GM06990 (cell line): ENCODE measurements at places on chromosomes 7 and 10.

DNA sequence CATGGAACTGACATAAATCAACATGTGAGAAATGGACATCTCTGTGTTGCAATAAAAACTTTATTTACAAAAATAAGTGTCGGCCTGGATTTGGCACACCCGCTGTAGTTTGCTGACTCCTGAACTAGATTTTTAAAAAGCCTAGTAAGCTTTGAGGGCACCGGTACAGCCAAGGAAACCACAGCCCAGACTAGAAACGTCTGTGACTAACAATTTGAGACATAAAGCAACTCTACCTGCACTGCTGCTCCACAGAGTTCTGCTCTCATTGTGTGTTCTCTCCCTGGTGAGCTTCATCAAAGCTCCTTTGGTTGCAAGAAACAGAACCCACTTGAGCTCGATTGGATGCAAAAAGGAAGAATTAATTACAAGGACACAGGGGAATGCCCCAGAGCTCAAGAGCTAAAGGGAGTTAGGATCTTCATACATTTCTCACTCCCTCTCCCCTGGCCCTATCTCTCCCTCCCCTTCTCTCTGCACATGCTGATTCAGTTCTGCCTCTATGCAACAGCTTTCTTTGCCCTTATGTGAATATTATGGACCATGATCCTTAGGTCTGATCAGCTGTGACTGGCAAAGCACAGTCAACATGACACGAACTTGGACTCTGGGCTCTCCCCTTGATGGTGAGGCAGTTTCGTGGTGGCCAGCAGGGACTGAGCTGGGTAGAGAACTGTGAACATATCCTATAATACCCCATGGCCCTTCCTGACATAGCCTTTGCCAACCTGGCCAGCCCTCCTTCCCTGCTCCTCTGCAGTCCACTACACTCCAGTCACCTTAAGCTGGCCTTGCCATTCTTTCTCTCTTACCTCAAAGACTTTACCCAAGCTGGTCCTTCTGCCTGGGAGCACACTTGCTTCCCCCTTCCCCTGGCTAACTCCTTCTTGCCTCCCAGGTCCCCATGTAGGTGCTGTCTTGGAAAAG lies 77.5 kb upstream of the YAE1 start:
- no peak for DNase-seq

DNA sequence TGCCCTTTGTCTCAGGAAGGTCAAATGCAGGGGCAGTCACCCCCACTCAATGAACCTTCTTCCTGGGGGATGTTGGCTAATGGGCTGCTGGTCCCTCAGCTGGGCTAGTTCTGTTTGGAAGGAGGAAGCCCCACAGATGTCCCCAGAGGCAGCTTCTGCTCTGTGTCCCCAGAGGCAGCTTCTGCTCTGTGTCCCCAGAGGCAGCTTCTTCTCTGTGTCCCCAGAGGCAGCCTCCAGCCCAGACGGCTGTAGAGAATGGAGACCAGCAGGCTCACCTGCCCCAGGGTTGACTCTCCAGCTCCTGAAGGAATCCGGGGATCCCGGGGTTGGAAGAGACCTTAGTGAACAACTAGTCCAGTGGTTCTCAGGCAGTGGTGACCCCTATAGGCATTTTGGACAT lies 62.5 kb upstream of the LEP start:
- no peak for DNase-seq

DNA sequence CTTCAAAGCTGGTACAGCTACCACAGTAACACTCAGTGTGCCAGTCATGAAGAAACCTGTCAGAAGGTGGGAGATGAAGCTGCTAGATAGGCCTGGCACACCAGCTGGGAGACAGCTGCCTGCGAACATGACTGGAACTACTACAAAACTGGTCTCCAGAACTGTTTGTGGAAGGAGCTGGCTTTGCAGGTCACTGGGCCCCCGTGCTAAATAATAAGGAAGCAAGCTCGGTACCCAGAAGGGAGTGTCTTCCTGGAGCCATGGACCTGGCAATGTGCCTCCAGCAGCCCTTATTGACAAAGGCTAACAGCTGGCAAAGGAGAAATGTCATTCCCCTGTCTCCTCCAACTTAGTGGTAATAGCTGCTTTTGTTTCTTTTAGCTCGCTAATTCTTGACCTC lies 1217.6 kb upstream of the LRRN3 start:
- DNase-seq: no peak

DNA sequence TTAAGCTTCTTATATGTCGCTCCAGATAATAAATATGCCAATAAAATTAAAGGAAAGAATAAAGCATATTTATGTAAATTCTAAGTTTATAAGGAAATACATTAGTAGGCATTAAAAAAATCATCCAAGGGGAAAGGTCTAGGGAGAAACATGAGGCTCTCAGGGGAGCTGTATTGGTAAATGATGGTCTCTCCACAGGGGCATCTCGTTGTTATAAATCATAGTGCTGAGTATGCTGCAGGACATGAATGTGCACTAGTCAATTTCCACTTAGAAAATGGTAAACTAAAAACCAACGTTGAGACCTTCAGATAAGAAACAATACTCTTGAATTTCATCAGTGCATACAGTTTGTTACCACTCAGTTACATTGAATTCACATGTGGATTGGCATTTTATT lies 194.0 kb upstream of the AHR start:
- DNase-seq: no peak

DNA sequence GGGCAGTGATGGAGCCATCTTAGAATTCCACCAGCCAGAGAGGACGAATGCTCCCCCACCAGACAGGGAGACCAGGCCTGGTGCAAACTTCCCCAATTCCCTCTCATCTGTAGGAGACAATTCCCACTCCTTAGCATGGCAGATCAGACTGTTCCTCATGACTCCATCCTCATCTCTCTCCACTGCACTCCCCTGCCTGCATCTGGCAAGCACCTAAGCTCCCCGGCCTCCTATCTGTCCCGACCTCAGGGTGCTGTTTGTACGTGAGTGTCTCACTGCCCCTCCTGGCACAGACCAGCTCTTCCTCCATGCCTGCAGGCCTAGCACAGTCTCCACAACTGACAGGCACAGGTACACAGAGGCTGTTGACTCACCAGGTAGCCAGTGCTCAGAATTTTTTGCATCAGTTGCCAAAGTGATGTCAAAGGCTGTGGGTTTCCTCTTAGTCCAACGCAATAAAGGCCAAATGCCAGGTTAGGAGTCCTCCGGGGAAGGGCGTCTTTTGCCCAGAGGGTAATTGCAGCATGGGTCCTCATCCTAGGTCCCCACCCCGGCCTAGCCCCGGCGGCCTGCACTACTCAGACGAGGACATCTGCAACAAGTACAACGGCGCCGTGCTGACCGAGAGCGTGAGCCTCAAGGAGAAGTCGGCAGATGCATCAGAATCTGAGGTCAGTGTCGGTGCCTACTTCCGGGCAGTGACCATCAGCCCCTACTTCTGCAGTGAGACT lies 436.8 kb upstream of the FOXK1 start:
- DNase-seq: no peak

DNA sequence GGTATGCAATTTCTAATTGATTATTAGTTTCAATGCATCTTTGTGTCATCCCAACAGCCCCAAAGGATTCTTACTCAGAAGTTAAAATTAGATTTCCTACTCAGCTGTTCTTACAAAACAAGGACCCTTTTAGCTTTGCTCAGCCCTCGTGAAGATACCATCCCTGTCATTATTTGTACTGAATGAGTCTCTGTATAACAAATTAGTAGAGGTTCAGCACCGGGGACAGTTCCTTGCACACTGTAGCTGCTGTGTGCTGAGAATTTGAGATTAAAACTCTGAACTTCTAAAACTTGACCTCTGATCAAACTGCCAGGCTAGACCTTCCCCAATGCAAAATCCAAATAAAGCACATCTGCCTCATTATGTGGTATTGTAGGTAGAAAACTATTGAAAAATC lies 299.1 kb downstream of the LHFPL3 start:
- DNase-seq: no peak

- DNase-seq: no peak
Measured at GRCh38 chr7:48515171-48515570, 343.9 kb downstream of the ABCA13 start.

DNA sequence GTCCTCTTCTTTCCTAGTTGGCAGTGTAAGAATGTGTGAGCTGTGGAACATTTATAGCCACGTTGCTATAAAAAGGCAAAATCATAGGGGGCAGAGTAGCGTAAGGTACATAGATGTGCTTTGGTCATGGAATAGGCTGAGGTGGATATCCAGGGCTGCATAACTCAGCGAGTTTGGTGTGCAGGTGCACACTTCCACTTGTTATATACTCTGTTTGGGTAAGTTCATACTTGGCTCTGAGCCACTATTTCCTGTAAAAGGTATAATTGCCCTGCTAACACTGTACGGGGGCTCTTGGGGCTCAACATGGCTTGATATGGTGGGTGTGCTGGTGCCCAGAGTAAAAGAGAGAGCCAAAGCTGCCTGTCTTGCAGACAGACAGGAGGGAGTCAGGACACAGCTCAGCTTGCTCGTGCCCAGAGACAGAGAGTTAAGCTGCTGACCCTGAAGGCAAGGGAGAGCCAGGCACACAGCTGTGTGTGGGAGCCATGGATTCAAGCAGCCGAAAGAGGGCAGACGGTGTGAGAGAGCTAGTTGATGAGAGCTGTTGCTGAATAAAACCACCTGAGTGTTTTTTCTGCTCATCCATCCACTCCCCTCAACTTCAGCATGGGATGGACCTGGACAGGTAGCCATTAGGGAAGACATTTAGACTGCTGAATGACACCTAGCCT lies 126.7 kb downstream of the DKK1 start:
- no peak for DNase-seq

- no peak for DNase-seq
Measured at GRCh38 chr10:48199580-48200377, 74.7 kb downstream of the FRMPD2 start.

DNA sequence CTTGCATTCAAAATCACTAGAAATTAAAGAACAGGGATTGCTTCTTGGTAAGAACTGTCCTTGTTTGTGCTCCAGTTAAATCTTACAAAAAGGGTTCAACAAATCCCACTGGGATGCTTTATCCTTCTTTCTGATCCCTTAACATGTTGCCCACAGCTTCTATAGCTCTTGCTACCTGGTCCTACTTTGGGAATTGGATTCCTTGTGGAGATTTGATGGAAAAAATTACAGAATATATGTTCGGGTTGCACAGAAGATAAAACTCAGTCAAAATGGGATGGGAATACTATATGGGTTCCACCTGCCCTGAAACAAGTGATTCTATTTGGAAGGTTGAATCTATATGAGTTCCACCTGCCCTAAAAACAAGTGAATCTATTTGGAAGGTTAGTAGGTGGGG lies at the start of gene OR2A25:
TSS of gene OR2A25 (plus strand) at position 301 of the 400 bp plus-strand sequence. CDS start 4,409 bp downstream, outside the sequence.
- DNase-seq: no peak

- DNase-seq: no peak
Measured at GRCh38 chr10:92845921-92846320, 2.4 kb upstream of the EXOC6 start.

DNA sequence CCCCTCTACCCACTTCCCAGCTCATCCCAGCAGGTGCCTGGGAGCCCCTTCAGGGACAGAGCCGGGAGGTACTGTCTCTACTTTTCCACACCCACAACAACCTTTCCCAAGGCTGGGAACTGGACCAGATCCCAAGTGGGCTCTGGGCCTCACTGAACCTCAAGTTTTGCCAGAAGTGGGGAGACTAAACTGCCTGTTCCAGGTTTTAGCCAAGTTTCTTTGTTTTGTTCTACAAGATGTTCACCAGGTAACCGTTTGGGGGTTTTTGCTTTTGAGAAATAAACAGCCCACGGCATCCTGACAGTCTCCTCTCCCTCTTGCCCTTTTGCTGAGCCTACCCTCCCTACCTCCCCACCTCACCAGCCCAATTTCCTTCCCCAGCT lies 10.6 kb upstream of the EMX2 start:
- DNase-seq: no peak

- no peak for DNase-seq
Measured at GRCh38 chr10:110335314-110336064, 30.8 kb upstream of the SMNDC1 start.

- peak; percentile 63 for DNase-seq
Measured at GRCh38 chr10:88392222-88392621, 190.9 kb downstream of the RNLS start.

GRCh38 chr10:93703066-93703465 lies 674 bp upstream of the FRA10AC1 start:
- no peak for DNase-seq

- no peak for DNase-seq
Measured at GRCh38 chr10:120632047-120632446, 175.0 kb downstream of the PLPP4 start.

GRCh38 chr7:5629941-5630340 lies 151.5 kb downstream of the RNF216 start:
- no peak for DNase-seq

DNA sequence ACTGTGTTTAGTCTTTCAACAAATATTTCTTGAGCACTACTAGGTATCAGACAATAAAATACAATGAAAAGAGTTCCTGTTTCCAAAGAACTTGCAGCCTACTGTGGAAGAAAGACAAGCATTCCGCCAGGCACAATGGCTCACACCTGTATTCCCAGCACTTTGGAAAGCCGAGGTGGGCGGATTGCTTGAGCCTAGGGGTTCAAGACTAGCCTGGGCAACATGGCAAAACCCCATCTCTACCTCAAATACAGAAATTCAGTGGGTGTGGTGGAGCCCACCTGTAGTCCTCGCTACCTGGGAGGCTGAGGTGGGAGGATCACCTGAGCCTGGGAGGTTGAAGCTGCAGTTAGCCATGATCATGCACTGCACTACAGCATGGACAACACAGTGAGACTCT lies 6.1 kb downstream of the SVOPL start:
- no peak for DNase-seq
